ENCODE measurements at places on chromosomes 1 and 21. TPM values are rescaled to one million over a fixed set of nuclear protein-coding genes. Genes with fewer than 3 reads are reported as not detected.

GRCh38 chr1:26017606-26018005, 4.0 kb upstream of the EXTL1 start:
- DNase-seq: no peak

DNA sequence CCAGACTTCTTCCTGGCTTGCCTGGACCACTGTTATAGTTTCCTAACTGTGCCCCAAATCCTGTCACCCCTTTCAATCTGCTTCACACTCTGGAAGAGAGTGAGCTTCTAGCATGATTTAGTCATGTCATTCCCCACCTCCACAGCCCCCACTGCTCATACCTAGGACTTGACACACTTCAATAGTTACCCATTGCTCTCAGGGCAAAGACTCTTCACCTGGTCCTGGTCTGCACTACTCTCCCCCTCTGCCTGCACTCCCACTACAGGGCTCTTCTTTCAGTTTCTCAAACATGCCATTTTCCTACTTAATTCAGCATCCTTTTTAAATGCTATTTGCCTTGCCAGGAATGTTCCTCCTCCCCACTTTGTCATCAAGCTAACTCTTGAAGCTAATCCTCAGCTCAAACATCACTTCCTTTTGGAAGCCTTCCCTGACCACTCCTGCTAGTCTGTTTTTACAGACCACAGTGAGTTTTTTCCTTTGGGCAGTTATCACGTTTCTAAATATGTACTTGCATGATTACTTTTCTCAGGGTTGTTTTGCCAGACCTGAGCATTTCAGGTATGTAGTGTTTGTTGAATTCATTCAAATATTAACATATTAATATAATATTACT, 24.7 kb downstream of the CYP2J2 start:
- no peak for DNase-seq

DNA sequence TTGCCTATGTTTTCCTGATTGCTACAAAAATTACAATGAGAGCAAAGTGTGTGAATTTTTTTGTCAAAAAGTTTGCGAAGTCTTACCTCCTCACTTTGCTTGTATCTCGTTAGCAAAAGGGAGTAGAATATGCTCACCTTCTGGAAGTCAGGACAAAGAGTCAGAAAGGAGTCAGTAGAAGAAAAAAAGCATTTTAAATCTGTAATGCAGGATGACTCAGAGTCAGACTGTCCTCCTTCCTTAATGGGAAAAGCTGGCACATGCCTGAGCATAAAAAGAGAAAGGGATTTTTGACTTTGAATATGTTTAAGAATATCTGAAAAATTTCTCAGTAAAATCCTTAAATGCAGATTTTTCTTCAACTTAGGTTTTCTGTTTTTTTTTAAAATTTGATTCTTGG, 14.2 kb upstream of the VN1R5 start:
- no peak for DNase-seq

DNA sequence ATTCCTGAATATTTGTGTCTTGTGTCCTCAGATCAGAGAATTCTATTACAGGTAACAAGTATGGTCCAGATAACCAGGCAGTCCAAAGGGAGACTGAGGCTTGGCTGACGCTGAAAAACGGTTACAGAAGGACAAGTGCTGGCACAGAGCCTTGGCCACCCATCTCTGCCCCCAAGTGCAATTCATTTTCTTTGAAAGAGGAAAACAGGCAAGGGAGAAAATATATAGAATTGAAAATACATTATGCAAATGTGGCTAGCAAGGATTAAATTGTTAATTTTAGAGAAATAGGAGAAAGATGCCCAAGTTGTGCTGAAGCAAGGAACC, 1.2 kb downstream of the SORT1 start:
- no peak for DNase-seq

The TNFSF18 gene
- total RNA-seq: not detected

The FBXO2 gene
- 0.83 TPM for total RNA-seq

The KLF17 gene
- not detected for total RNA-seq

DNA sequence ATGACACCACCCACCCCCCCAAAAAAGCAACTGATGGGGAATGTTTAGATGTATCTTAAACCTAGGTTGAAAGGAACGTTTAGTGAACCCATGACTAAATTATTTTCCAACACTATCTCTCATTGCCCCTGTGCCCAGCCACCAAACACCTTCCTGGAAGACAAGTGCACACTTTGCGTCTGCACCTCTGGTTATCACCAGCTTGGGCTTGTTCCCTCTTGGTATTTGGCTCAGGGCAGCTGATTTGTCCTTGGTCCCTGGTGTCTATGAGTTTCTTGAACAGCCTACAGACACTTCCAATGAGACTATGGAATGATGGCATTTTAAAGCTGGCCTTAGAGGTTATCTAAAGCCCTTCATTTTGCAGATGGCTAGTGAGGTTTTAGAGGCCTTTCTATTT, 15.5 kb upstream of the RIMKLA start:
- DNase-seq: no peak

Measured in heart left ventricle (tissue), 16 donors.